ENCODE measurements at places on chromosomes 4 and X. TPM values are rescaled to one million over a fixed set of nuclear protein-coding genes. Genes with fewer than 3 reads are reported as not detected.

Gene GC
- not detected for total RNA-seq

Gene TLR6
- 0.71 TPM for total RNA-seq

GRCh38 chr4:55312489-55313101 is 33.4 kb upstream of the SRD5A3 start:
- no peaks in the 10 kb centered on the region for H3K4me1 ChIP-seq
- DNase-seq: no peak
- H3K4me3 ChIP-seq: no peak overlapping the region

GRCh38 chr4:109355835-109356234 is 53.4 kb upstream of the COL25A1 start:
- no peaks in the 10 kb centered on the region for H3K36me3 ChIP-seq
- H3K27me3 ChIP-seq: no peaks in the 10 kb centered on the region
- H3K27ac ChIP-seq: no peak overlapping the region
- no peak overlapping the region for H3K4me3 ChIP-seq

- DNase-seq: no peak
- H3K36me3 ChIP-seq: no peaks in the 10 kb centered on the region
- H3K27ac ChIP-seq: no peak overlapping the region
- H3K4me3 ChIP-seq: no peak overlapping the region
These were observed 38.2 kb downstream of the CSN3 start for GRCh38 chr4:70280567-70280966.
